Thymus (tissue), 14 donors: ENCODE measurements at places on chromosomes 1 and 21. TPM values are rescaled to one million over a fixed set of nuclear protein-coding genes. Genes with fewer than 3 reads are reported as not detected.

Gene SLC44A5
- total RNA-seq, result 0.05 TPM

Gene PARS2
- 4.4 TPM for total RNA-seq

Gene PTPN7
- total RNA-seq, result 114 TPM

Gene S100A4
- total RNA-seq, result 76.8 TPM

Gene LDLRAD1
- total RNA-seq, result not detected

Gene KCNJ9
- 0.05 TPM for total RNA-seq

DNA sequence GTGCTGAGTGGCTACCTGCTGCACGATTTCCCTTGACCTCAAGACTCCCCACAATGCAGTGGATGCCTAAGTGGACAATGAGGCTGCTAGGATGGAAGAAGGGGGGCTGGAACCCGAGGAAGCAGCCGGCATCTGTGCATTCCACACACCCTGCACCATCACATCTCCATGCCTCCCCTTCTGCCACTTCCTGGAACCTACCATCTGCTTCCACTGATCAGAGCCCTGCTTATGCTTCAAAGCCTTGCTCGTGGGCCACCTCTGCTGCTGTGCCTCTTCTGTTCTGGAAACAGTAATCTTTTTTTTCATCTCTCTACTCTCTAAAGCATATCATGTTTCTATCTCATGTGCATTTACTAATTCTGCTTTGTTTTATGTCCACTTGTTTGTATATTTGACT is 66.2 kb upstream of the WDR26 start:
- DNase-seq, result peak; percentile 80
- H3K4me1 ChIP-seq, result peaks cover 60% of the 10 kb centered on the region
- H3K27ac ChIP-seq, result no peak overlapping the region
- no peaks in the 10 kb centered on the region for H3K36me3 ChIP-seq

- no peak overlapping the region for H3K4me3 ChIP-seq
- no peaks in the 10 kb centered on the region for H3K36me3 ChIP-seq
- no peak overlapping the region for H3K27ac ChIP-seq
- DNase-seq, result no peak
- no peaks in the 10 kb centered on the region for H3K27me3 ChIP-seq
Measured at GRCh38 chr1:59052166-59052590, 244.7 kb upstream of the FGGY start.

GRCh38 chr21:15793550-15794235 is 63.9 kb downstream of the USP25 start:
- DNase-seq, result no peak
- H3K36me3 ChIP-seq, result no peaks in the 10 kb centered on the region
- no peaks in the 10 kb centered on the region for H3K4me1 ChIP-seq
- no peaks in the 10 kb centered on the region for H3K27me3 ChIP-seq
- no peak overlapping the region for H3K27ac ChIP-seq
- H3K4me3 ChIP-seq, result no peak overlapping the region

GRCh38 chr1:203480525-203481084 is 5.0 kb downstream of the PRELP start:
- H3K4me1 ChIP-seq, result no peaks in the 10 kb centered on the region
- no peak overlapping the region for H3K4me3 ChIP-seq
- peaks cover 14% of the 10 kb centered on the region for H3K27me3 ChIP-seq
- no peak overlapping the region for H3K27ac ChIP-seq
- H3K36me3 ChIP-seq, result no peaks in the 10 kb centered on the region
- no peak for DNase-seq

DNA sequence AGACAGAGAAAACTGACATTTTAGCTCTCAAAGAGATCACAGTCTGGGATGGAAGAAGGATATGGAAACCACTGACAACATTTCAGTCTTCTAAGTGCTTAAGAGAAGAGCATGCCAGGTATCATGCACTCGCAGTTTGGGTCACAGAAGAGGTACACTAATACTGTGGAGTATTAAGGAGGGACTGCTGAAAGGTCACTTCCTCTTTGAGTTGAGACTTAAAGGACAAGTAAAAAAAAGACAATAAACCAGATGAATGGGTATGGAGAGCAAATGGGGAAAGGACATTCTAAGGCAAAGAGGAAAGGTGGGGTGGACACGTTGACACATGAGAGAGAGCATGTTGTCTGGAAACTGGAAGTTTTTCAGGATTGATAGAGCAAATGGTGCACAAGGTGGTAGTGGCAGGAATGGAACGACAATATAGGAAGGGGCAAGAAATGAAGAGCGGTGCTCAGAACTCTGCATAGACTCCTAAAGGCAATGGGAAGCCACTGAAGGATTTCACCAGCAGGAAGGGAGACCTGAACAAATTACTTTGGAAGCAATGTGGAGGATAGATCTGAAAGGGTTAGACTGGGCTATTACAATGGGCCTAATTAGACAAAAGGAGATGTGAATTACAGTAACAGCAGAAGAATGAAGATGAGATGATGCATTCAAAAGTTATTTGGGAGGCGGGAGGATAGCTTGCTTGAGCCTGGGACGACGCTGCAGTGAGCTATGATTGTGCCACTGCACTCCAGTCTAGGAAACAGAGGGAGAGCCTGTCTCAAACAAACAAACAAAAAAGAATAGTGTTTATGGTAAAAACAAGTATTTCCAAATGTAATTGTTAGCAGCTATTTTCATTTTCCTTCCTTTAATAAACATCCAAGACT is 11.1 kb downstream of the DIPK1A start:
- H3K36me3 ChIP-seq, result no peaks in the 10 kb centered on the region
- no peak overlapping the region for H3K27ac ChIP-seq
- peaks cover 19% of the 10 kb centered on the region for H3K4me1 ChIP-seq
- no peaks in the 10 kb centered on the region for H3K27me3 ChIP-seq
- no peak for DNase-seq
- no peak overlapping the region for H3K4me3 ChIP-seq

DNA sequence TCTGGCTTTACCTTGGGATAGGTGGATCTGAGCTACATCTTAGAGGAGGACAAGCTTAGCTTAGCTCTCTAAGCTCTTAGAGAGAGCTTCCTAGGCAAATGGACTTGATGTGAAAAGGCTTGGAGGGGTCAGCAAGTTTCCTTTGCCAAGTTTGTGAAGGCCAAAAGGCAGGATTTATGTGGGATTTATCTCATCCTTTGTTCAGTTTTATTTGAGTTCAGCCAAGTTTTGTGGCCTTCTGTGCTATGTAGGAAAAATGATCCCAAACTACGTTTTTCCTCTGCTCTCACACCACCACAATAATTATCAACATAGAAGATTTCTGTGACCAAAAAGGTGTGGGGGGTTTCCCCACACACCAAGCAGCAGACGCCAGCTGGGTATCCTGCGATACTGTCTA is 26.0 kb upstream of the RNF11 start:
- peaks cover 3% of the 10 kb centered on the region for H3K4me1 ChIP-seq
- no peaks in the 10 kb centered on the region for H3K27me3 ChIP-seq

DNA sequence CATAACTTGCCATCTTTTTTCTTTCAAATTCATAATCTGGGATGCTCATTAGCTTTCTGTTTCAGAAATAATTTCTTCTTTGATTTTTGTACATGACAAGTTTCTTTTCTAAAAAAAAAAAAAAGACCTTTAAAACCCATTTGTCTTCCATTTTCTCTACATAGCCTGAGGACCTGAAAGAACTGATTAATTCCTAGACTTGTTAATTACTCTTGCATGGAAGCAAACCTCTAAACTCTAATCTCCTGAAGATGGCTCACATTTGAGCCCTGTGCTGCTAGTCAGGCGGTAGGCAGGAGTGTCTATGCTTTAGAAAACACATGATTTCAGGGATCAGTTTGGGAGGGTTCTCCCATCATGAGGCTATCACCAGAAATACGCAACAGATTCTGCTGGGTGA is 152.0 kb downstream of the KAZN start:
- H3K4me3 ChIP-seq, result no peak overlapping the region
- no peak for DNase-seq
- H3K27ac ChIP-seq, result no peak overlapping the region
- H3K27me3 ChIP-seq, result no peaks in the 10 kb centered on the region

- no peak overlapping the region for H3K27ac ChIP-seq
- no peak for DNase-seq
- H3K4me3 ChIP-seq, result no peak overlapping the region
Measured at GRCh38 chr1:230303069-230303468, 123.1 kb downstream of the PGBD5 start.

- no peak for DNase-seq
- H3K4me1 ChIP-seq, result no peaks in the 10 kb centered on the region
- no peaks in the 10 kb centered on the region for H3K27me3 ChIP-seq
- no peak overlapping the region for H3K4me3 ChIP-seq
- no peak overlapping the region for H3K27ac ChIP-seq
Measured at GRCh38 chr1:245277276-245277675, 122.5 kb downstream of the KIF26B start.

GRCh38 chr1:240099329-240099728 is 7.6 kb downstream of the FMN2 start:
- no peaks in the 10 kb centered on the region for H3K36me3 ChIP-seq
- no peak overlapping the region for H3K27ac ChIP-seq
- H3K27me3 ChIP-seq, result peaks cover 11% of the 10 kb centered on the region
- no peak for DNase-seq
- no peak overlapping the region for H3K4me3 ChIP-seq
- no peaks in the 10 kb centered on the region for H3K4me1 ChIP-seq

- peaks cover 2% of the 10 kb centered on the region for H3K36me3 ChIP-seq
- H3K4me1 ChIP-seq, result peaks cover 20% of the 10 kb centered on the region
- H3K27ac ChIP-seq, result peak overlapping the region; percentile 73
- peak overlapping the region; percentile 88 for H3K4me3 ChIP-seq
Measured at GRCh38 chr1:241639623-241640148, 483 bp downstream of the CHML start.
